ENCODE measurements at places on chromosomes 5 and 9.

- DNase-seq: no peak
Observed at GRCh38 chr5:65946198-65946745, 19.9 kb downstream of the ERBIN start.

DNA sequence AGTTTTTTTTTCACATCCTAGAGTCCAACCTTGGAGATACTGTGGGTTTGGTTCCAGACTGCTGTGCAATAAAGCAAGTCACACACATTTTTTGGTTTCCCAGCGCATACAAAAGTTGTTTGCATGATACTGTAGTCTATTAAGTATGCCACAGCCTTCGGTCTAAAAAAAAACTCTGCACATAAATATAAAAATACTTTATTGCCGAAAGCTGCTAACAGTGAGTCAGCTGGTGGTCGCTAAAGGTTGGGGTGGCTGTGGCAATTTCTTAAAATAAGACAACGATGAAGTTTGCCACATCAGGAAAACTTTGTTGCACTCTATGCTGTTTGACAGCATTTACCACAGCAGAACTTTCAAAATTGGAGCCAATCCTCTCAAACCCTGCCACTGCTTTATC is 37.4 kb downstream of the UBQLN1 start:
- DNase-seq: no peak

- DNase-seq: no peak
Observed at GRCh38 chr9:71752928-71753327, 15.4 kb downstream of the CEMIP2 start.

DNA sequence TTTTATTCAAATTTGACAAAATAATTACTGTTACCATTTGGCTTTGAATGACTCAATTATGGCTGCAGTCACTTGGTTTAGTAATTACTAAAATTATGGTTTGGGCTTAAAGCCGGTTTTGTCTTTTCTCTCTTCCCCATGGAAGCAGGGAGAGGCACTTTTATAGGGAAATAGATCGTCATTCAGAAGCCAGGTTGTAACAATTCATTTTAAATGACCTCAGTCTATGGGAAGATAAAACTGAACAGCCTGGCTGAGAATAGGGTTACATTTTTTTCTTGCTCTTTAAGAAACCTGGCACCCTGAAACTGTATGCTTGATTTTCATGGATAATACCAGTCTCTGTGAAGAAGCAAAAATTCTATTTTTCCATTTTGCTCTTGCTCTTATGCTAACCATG is 169.8 kb downstream of the SMC2 start:
- no peak for DNase-seq

GRCh38 chr5:112397690-112398089 is 21.4 kb downstream of the EPB41L4A start:
- no peak for DNase-seq

Measured in right kidney (tissue), 9 donors.